Uterus (tissue), 4 donors: ENCODE measurements at places on chromosomes 6 and 20. TPM values are rescaled to one million over a fixed set of nuclear protein-coding genes. Genes with fewer than 3 reads are reported as not detected.

PABPC1L gene
- total RNA-seq = 0.59 TPM

TAAR1 gene
- total RNA-seq = not detected

ACTL10 gene
- 1.4 TPM for total RNA-seq

SEMG1 gene
- not detected for total RNA-seq

GRCh38 chr6:143149771-143150170 lies 89.1 kb downstream of the AIG1 start:
- no peak for DNase-seq

GRCh38 chr6:42394881-42395620 lies 56.7 kb downstream of the TRERF1 start:
- no peak for DNase-seq

GRCh38 chr6:167408235-167408869 lies 83.5 kb downstream of the TTLL2 start:
- DNase-seq = no peak

DNA sequence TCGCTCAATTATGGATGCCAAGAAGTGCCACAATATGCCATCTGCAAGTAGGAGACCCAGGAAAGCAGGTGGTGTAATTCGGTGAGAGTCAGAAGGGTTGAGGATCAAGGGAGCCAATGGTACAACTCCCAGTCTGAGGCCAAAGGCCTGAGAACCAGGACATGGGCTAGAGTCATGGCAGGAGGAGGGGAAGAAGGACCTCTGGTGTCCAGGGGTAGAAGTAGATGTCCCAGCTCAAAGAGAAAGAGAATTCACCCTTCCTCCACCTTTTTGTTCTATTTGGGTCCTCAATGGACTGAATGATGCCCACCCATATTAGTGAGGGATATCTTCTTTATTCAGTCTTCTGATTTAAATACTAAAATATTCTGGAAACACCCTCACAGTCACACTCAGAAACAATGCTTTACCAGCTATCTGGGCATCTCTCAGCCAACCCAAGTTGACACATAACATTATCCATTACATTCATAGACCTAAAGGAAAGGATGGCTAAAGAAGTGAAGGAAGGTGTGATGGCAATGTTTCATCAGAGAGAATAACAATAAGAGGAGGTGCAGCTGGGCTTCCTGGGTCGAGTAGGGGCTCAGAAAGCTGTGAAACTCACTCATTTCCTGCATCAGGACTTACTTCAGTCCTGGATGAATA lies 21.2 kb upstream of the HLA-DQA1 start:
- DNase-seq = no peak

GRCh38 chr20:52305858-52306257 lies 114.3 kb upstream of the ZFP64 start:
- no peak for DNase-seq
